ENCODE measurements at places on chromosomes 5 and 9. TPM values are rescaled to one million over a fixed set of nuclear protein-coding genes. Genes with fewer than 3 reads are reported as not detected.
A peak's percentile ranks its signal among the peaks of the same experiment; 100 is the strongest.

GRCh38 chr5:2038321-2039179 lies 155.8 kb upstream of the IRX4 start:
- DNase-seq = peak; percentile 49

- no peak for DNase-seq
Measured at GRCh38 chr5:58085800-58086199, 374.1 kb downstream of the PLK2 start.

GRCh38 chr9:137227054-137227852 lies at the start of gene RNF224:
TSS of gene RNF224 (plus strand) at chr9:137227502. CDS start at chr9:137228336, 834 bp downstream.
- peak; percentile 77 for DNase-seq

DNA sequence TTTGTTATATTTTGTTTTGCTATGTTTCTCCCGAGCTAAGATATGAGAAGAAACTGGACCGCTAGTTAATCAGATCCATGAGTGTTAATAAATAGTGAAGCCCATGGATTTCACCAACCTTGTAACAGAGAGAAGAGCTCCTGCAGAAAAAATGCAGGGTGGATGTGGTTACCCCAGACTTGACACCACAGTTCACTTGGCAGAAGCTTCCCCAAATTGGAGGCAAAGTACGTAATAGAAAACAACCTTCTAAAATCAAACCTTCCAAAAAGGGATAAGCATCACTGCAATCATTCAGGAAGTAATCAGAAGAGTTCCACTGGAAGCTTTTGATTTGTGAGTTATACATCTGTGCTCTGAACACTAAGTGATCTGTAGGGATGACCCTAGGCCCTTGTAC lies 267.5 kb downstream of the ACTL7B start:
- DNase-seq = no peak

- DNase-seq = no peak
Measured at GRCh38 chr5:39426051-39426745, 1.4 kb upstream of the DAB2 start.

- DNase-seq = no peak
Measured at GRCh38 chr5:36374266-36374862, 72.7 kb upstream of the RANBP3L start.

IER5L gene
- total RNA-seq = 40.5 TPM

IL4 gene
- total RNA-seq = not detected

- no peak for DNase-seq
Measured at GRCh38 chr5:160082614-160083500, 36.4 kb downstream of the PWWP2A start.

DNA sequence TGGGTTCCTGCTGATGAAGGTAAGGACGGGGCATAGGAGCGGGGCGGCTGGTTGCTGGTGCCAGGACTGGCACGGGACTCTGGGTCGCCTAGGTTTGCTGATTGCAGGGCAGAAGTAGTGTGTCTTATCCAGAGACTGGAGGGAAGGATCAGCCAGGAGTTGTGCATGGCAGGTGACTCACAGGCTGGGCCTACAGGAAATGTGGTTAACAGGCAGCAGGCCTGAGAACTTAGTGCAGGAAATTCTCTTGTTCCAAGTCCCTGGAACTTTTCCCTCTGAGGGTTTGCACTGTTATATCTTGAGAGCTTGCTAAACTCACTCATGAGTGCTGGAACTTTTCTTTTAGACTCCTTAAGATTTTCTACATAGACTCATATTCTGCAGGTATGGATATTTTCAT lies 95.1 kb downstream of the ANXA2R start:
- DNase-seq = peak; percentile 13

- no peak for DNase-seq
Measured at GRCh38 chr5:17196697-17197096, 20.7 kb upstream of the BASP1 start.

- DNase-seq = no peak
Measured at GRCh38 chr5:26921439-26921838, 116.9 kb downstream of the CDH9 start.

ZNF883 gene
- not detected for total RNA-seq

- no peak for DNase-seq
Measured at GRCh38 chr9:38071470-38072134, 2.6 kb upstream of the SHB start.

DNA sequence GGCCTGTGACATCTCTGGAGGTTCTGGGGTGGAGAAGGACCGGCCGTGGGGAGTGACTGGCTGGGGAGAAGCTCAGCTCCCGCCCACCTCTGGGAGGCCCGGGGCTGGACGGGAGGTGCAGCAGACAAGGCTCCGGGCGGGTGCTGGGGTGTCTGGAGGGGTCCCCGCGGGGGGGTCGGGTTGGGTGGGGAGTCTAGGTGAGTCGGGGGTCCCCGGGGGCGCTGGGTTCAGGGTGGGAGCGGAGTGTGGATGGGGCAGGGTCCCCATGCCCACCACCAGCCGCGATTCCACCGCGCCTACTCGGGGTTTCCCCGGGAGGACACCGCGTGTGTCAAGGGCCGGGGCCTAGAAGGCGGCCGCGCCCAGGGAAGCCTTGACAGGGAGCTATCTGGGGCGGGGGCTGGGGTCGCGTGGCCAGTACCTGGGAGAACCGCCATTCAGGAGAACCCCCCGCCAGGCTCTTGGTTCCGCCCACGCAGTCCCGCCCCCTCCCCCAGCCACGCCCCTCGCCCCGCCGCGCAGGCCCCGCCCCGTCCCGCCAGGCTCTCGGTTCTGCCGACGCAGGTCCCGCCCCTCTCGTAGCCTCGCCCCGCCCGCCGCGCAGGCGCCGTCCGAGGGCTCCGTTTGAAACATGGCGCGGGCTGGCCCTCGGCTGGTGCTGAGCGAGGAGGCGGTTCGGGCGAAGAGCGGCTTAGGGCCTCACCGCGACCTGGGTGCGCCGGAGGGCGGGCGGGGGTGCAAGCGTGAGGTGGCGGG lies at the start of gene CEP72:
Gene CEP72, plus strand, starts transcription at position 610 of the 756 bp plus-strand sequence. Its CDS starts 22 bp downstream, at position 632.
- DNase-seq = peak; percentile 82

GRCh38 chr9:122918310-122918709 lies 5.2 kb upstream of the ZBTB6 start:
- no peak for DNase-seq

- DNase-seq = no peak
Measured at GRCh38 chr9:76313771-76314170, 80.5 kb downstream of the RFK start.

- no peak for DNase-seq
Measured at GRCh38 chr5:54887663-54888062, 97.7 kb downstream of the ESM1 start.

DNA sequence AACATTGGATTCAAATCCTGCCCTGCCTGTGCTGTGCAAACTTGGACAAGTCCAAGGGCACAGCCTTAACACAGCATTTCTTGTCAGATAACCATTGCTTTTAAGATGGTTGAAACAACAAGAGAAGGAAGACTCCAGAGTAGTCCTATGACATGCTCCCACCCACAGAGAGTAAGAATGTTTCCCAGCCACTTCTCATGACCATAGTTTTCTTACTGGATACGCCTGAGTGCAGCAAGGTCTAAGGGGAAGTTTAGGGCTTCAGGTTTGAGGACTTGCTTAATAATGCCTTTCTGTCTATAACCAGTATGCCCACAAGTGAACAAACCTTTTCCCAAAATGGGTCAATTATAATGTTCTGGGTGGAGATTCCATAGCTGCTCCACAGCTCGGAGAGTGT lies 126.4 kb downstream of the SLF1 start:
- DNase-seq = no peak

DNA sequence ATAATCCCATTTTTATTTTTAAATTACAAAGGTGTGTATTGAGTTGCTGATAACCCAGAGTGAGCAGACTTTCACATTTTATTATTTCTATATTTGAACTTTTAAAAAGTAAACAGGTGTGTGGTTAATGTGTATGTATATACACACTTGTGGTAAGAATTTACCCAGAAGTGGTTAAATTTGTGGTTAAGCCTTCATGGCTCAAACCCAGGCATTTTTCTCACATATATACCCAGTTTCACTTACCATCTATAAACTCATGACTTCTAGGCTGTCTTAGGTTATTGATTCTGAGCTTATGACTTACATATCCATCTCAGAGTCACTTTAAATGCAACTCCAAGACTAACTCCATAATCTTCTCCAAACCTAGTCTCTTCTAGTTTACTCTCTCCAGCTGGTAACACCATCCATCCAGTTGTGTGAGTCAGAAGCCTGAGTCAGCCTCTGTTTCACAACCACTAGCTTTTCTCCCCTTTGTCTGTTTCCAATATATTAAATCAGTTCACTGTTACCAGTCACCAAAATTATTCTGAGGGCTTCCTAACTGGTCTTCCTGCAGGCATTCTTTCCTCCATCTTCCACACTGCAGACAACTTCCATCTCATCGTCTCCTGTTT lies 20.2 kb downstream of the ZBED3 start:
- DNase-seq = no peak

- DNase-seq = no peak
Measured at GRCh38 chr9:87008667-87009066, 61.4 kb upstream of the GAS1 start.

DMRT3 gene
- not detected for total RNA-seq

GRCh38 chr5:180281706-180282105 lies 10.2 kb downstream of the MAPK9 start:
- DNase-seq = no peak

DNA sequence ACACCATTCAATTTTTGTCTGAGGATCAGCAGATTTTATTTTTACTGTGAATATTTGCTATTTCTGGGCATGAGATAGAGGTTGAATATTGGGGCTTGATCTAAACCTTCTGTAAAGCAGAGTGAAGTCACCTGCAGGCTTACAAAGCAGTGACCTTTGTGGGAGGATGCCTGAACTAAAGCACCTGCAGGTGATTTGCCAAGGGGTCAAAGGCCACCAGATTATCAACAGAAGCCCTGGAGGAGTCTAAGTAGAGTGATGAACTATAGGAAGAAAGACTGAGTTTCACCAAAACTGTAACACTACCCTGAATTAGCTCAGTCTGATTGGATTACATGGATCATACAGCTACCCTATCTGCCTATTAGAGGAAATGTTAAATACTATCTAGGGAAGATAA lies 144.3 kb upstream of the PRLR start:
- no peak for DNase-seq

DNA sequence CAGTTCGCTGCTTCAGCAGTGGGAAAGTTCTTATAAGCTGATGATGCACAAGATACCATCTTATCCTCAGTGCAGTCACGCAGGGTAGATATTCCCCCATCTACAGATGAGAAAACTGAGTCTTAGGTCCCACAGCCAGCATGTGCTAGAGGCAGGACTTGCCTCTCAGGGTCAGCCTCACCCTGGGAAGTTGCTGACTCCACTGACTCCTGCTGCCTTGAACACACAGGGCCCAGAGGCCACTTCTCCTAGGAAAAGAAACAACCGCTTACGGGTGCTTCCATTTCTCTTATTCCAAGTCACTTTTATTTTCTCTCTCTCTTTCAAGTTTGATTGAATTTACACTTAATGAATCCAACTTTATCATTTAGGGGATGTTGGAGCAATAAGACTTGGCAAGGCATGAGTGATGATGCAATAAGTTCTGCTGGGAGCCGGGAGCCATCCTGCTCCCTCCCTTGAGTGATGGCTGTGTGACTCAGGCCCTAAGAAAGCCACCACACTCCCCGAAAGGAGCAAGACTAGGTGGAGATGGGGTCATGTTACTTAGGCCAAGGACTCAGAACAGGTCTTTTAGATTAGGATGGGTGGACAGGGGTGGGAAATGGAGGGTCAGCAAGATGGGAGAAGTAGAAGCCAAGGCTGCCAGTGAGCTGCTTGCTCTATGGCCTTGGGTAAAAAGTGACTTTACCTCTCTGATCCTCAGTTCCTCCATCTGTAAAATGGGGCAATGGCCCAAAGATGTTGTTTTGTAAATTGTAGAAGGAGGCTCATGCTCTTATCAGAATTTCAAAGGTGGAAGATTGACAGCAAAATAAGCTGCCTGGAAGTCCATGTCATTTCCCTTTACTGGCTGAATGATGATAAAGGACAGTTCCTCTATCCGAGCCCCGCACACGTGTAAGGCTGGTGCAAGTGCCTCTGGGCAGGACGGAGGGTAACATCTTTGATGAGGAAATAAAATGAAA lies 67.4 kb upstream of the ZNF618 start:
- peak; percentile 16 for DNase-seq

DNA sequence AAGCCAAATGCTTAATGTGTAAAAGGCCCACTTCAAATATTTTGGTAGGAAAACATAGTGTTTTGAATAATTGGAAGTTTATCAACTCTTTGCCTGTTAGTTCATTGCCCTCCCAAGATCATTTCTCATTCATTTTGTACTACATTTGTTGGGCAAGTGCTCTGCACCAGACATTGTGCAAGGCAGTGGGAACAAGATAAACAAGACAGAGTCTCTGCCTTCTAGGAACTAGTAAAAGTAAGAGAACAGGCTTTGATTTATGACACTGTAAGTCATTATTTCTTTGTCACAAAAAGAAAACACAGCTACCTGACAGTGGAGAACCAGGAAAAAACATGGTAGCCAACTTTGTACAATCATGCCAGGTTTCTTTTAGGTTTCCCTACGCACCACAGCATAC lies 63.7 kb upstream of the PAM start:
- no peak for DNase-seq

DCAF10 gene
- total RNA-seq = 21.8 TPM

PFN3 gene
- not detected for total RNA-seq

RFESD gene
- total RNA-seq = 8.9 TPM

LOX gene
- total RNA-seq = 0.30 TPM

DNA sequence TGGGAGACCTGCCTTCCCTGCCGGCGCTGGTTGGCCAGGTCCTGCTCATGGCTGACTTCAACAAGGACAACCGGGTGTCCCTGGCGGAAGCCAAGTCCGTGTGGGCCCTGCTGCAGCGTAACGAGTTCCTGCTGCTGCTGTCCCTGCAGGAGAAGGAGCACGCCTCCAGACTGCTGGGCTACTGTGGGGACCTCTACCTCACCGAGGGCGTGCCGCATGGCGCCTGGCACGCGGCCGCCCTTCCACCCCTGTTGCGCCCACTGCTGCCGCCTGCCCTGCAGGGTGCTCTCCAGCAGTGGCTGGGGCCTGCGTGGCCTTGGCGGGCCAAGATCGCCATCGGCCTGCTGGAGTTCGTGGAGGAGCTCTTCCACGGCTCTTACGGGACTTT lies 10.6 kb downstream of the DIPK1B start:
- DNase-seq = no peak

DNA sequence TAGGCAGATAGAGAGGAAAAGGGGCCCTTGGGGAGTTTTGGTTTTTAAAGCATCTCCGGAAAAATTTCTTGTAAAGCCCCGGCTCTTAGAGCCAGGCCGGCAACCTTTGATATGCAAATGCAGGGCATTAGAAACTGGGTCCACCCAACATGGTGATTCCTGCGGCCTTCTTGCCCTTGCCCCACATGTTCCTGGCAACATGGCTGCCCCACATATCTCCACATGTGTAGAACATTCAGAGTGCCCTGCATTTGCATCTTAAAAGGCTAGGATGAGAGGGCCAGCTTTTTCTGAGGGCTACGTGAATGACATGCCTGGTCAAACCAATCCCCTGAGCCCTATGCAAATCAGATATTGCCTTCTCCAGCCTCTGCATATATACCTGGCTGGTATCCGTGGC lies 5.0 kb upstream of the SNAPC3 start:
- DNase-seq = no peak

LVRN gene
- total RNA-seq = 0.64 TPM

- no peak for DNase-seq
Measured at GRCh38 chr5:90131383-90132133, 278.0 kb downstream of the CETN3 start.

DNA sequence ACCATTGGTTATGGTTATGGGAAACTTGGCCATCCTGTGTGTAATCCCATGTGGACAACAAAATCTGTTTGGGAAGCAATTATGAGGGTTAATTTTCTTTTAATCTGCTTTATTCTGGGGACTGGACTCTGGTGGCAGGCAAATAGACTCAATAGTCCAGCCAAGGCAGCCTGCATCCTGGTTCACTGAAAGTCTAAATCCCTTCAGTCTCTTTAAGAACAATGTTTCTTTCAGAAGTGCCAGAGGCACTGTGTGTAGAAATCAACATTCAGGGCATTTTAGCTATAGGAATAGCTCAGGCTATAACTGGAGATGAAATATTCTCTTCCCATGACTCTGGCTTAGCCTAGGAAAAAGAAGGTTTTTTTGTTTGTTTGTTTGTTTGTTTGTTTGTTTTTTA lies 118.0 kb downstream of the SPATA31D1 start:
- DNase-seq = no peak

Measured in NCI-H460 (cell line).